ENCODE measurements at places on chromosomes 2 and 18. TPM values are rescaled to one million over a fixed set of nuclear protein-coding genes. Genes with fewer than 3 reads are reported as not detected.

MFSD2B gene
- total RNA-seq = 0.28 TPM

HOXD1 gene
- not detected for total RNA-seq

SPRED2 gene
- total RNA-seq = 6.0 TPM

TMEM169 gene
- 0.09 TPM for total RNA-seq

DYNAP gene
- not detected for total RNA-seq

CD8B gene
- not detected for total RNA-seq

CXCR2 gene
- total RNA-seq = not detected

GREB1 gene
- total RNA-seq = 1.3 TPM

CPO gene
- 0.09 TPM for total RNA-seq

MOCOS gene
- total RNA-seq = 11.0 TPM

PLA2R1 gene
- 10.0 TPM for total RNA-seq

VIL1 gene
- total RNA-seq = not detected

TLX2 gene
- total RNA-seq = not detected

RBKS gene
- total RNA-seq = 1.6 TPM

KCNG2 gene
- total RNA-seq = 4.7 TPM

VWA3B gene
- total RNA-seq = 0.09 TPM

SIX3 gene
- total RNA-seq = not detected

PROM2 gene
- total RNA-seq = 0.28 TPM

PRKAG3 gene
- not detected for total RNA-seq

FIGN gene
- 0.65 TPM for total RNA-seq

MAP2 gene
- total RNA-seq = 0.71 TPM

PSMA8 gene
- not detected for total RNA-seq

GALR1 gene
- not detected for total RNA-seq

RPRM gene
- total RNA-seq = not detected

CCDC121 gene
- total RNA-seq = 1.3 TPM

AQP4 gene
- total RNA-seq = not detected

CYP27A1 gene
- total RNA-seq = 17.1 TPM

SPAG16 gene
- 24.1 TPM for total RNA-seq

SH3BP4 gene
- total RNA-seq = 25.4 TPM

VIT gene
- 2.0 TPM for total RNA-seq

VSNL1 gene
- not detected for total RNA-seq

ARMC9 gene
- 72.9 TPM for total RNA-seq

CFAP53 gene
- total RNA-seq = 0.71 TPM

TUBB8B gene
- total RNA-seq = not detected

TMEM178A gene
- total RNA-seq = 1.3 TPM

LHCGR gene
- not detected for total RNA-seq

LDLRAD4 gene
- 3.1 TPM for total RNA-seq

DLX1 gene
- not detected for total RNA-seq

GPBAR1 gene
- total RNA-seq = 0.37 TPM

All from smooth muscle cell of bladder (primary cell).